ENCODE measurements at places on chromosomes 3 and 15.

DNA sequence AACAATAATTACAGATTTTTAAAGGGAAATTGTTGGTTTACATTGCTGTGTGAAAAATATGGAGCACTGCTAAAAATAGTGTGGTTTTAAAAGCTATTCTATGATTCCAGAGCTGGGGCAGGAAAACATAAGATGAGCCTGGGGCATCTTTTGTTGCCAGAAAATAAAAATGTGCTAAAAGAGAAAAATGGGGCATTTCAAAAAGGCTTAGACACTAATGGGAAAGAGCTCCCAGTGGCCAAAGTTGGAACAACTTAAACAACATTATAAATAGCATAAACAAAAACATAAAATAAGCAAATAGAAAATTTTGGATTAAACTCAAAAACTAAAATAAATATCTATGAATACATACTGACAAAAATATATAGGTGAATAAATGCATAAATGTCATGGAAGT is 478.9 kb downstream of the NLGN1 start:
- DNase-seq, result no peak

DNA sequence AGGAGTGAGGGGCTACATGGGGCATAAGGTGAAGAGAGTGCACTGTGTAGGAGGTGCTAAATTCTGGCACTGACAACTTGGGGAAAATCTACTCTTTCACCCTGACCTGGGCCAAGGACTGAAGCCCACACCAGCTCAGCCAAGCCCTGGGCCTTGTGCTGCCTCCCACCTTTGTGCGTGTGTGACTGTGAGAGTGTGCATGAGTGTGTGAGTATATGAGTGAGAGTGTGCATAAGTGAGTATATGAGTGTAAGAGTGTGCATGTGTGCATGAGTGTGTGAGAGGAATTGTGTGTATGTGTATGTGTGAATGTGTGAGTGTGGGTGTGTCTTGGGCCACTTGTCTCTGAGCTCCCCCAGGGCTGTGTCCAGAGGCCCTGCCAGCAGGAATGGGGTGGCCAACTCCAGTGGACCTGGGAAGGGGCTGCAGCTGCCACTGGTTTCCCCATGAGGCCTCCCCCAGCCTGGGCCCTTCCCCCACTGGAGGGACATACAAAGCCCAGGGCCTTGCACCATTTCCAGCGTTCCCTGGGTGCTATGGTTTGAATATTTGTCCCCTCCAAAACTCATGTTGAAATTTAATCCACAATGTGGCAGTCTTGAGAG is 15.2 kb downstream of the C3orf22 start:
- DNase-seq, result no peak

DNA sequence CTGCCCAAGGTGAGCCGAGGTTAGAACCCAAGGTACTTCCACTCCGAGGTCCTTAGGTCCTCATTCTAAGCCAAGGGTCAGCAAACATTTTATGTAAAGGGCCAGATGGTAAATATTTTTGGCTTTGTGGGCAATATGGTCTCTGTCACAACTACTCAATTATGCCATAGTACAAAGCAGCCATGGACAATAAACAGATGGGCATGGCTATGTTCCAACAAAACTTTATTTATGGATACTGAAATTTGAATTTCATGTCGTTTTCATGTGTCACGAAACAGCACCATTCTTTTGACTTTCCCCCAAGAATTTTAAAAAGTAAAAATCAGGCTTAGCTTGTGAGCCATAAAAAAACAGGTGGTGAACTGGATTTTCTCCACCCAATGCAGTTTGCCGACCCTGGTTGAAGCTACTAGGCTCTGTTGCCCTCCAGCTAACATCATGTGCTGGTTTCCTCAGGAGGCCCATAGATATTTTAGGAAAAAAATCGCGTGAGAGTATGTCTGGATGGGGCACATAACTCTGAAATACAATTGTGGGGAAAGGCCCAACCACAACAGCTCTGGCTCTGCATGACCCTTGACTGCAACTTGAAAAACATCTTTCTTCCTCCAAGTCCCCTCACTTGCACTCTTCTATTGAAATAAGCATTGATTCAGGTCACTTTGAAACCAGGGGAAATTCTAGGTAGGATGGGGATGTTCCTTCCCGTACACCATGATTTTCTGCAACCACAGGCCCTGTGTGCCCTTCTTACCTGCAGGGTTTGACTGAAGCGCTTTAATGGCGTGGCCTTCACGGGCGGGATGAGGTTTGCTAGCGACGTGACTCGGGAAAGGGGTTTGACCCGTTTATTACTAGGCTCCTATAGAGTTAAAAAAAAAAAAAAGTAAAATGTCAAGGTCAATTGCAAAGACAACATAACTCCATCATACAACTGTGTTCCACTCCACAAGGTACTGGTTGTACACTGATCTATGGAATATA is 28.5 kb downstream of the ARHGEF3 start:
- no peak for DNase-seq

DNA sequence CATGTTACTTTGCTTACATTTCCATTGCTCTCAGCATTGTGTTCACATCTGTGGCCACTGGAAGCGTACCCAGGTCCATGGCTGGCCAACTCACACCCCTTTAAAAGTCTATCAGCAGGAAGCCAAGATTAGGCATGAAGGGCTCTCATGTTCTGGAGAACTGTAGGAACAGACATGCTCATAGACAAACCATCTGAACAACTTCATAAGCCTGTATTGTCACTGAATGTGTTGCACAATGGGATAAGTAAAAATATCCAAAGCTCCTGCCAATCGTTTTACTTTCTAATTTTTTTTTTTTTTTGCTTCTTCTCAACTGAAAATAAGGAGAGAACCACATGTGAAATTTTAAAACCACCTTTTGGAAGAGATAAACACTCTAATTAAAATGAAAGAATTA is 6.4 kb downstream of the RPLP1 start:
- DNase-seq, result no peak
